ENCODE measurements at places on chromosomes 5 and 9.

DNA sequence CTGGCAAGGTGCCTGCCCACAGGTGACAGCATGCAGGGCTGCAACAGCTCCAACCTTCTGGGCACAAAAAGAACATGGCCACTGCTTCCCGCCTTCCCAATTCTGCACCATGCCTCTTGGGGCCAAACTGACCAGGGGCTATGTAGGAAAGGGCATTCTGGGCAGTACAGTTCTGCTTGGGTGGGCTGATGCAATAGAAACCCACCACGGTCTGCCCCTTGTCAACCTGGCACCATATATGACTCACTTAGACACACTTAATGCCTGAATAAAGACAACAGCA is 40.2 kb upstream of the FCN1 start:
- no peak for DNase-seq

- no peak for DNase-seq
These were observed 41.7 kb upstream of the ARRDC3 start for GRCh38 chr5:91424638-91425436.

DNA sequence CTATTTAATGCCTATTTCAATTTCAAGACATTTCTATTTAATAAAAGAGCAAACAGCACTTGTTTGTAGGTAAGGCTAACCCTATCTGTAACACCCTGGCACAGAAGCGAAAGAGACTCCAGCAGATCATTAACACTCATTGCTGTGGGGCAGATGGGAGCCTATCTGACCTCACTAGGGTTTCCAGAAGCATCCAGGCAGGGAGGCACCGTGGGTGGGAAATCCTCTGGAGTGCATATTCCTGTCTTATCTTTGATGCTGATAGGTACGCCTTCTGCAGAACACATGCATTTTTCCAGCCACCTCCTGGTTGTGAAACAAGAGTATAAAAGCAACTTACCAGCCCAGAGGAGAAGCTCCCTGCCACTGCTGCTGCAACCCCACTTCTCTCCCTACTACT is 233.7 kb downstream of the GLIS3 start:
- no peak for DNase-seq

GRCh38 chr5:32790411-32790951 is 79.4 kb downstream of the NPR3 start:
- DNase-seq, result no peak

DNA sequence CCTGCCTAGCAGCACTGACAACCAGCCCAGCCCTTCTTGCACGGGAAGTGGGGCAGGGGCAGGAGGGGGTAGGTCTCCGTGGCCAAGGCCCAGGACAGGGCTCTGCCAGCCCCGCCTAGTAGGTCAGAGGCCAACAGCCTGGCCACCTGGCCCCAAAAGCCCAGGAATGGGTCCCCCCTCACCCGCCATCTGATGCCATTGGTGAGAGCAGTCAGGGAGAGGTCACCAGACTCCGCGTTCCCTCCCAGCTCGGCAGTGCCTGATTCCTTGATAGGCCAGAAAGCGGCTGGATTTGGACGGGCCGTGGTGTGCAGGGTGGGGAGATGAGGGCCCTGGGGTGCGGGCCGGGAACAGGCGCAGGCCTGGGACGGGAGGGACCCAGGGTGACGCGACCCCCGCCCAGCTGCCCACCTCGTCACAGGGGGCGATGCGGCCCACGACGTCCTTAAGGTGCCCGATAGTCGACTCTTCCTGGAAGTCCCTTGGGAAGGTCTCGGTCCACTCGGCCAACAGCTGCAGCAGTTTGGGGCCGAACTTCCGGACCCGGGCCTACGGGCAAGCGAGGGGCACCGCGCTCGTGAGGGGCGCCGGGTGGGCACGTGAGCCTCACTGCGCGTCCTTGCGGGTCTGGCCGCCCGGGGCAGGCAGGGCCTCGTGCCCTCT is 64.5 kb upstream of the RNF130 start:
- no peak for DNase-seq
